ENCODE measurements at places on chromosomes 3 and 15.

GRCh38 chr3:43540624-43541023 lies 81.2 kb downstream of the ANO10 start:
- no peak for DNase-seq

DNA sequence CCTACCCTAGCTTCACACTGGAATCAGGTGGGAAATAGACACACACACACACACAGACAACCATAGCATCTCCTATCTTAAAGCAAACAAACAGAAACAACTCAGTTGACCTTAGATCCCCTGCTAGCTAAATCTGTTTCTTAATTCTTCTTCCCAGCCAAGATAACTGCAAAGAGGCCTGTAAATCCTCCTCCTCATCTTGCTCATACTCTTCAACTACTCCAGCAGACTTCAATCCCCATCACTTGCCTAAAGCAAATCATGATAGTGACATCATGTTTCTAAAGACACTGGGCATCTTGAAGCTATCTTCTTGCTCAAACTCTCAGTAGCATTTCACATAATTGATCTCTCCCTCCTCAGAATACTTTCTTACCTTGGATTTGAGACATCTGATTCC lies 303.0 kb downstream of the RBMS3 start:
- no peak for DNase-seq

- no peak for DNase-seq
Observed at GRCh38 chr3:11690863-11691766, 47.4 kb upstream of the VGLL4 start.

DNA sequence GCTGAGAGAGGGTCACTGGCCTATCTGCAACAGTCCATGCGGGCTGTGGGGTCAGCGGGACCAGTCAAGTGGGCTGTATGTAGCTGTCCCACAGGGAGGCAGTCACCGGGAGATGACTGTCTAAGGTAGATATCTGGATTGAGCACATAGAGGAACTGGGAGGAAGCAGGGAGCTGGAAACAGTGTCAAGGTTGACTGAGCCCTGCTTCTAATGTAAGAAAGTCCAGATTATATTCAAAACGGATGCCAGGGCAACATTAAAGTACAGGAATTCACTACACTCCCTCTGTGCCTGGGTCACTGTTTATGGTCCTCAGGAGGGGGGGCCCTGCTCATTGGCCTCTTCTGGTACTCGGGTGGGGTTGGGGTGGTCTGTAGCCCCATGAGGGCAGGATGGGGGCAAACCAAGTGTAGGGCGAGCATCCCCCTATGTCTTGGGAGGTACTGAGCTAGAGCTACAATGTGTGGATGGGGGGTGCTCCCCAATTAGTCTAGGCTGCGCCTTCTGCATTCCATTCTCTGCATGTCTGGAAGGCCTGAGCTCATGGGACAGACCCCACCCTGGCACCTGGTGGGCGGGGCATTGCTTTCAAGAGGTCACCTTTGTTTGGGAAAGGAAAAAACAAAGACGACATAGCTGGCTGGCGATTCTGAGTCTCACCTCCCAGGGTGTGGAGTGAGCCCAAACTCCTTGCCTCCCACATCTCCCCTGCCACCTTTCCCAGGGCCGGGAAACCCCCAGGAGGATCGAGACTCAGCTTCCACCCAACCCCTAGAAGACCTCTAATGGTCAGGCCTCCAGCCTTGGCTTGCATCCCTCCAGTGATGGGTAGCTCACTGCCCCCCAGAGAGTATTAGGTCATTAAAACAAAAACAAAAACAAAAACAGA lies 45.1 kb upstream of the C15orf39 start:
- no peak for DNase-seq

DNA sequence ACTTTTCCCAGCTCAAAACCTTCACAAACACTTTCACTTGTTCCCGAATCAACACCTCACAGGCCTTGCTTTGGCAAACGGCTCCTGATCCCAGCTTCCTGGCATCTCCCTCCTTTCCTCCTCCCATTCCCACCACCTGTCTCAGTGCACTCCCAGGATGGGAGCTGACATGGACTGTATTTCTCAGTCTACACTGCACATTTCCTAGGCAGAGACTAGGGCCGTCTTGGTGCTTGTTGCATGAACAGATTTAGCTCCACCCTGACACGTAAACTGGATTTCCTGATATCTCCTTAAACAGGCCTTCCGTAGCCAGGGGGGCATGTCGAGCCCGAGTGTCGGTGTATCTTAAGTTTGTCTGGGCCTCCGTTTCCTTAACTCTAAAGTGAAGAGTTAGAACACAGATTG lies 790 bp upstream of the WHAMM start:
- no peak for DNase-seq

DNA sequence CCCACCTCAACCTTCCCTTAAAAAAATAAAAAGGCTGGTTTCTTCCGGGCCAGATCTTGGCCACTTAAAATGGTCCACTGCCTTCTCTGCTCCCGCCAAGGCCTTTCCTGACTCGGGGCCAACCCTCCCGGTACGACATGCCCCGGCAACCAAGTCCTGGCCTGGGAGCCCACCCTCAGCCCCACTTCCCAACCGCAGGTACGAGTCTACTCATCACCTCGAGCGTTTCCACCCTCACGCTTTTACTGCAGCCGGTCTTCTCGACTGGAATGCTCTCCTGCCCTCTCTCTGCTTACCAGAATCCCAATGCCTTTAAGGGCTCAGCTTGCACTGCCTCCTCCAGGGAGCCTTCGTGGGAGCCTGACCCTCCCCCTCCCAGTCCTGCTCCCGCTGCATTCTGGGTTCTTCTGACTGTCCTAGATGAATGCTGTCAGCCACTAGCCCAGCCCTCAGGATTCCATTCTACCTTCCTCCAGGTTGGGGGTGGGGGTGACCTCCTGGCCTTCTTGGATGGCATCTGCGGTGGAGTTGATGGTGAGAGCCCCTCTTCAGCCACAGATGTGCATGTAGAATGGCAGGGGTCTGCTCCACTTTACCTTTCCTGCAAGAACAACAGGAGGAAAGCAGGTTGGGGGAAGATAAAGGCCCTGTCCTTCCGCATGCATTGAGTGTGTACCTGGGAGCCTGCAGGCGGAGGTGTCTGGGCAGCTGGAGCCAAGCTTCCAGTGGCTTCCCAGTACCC lies 1.1 kb upstream of the CSRNP1 start:
- no peak for DNase-seq

DNA sequence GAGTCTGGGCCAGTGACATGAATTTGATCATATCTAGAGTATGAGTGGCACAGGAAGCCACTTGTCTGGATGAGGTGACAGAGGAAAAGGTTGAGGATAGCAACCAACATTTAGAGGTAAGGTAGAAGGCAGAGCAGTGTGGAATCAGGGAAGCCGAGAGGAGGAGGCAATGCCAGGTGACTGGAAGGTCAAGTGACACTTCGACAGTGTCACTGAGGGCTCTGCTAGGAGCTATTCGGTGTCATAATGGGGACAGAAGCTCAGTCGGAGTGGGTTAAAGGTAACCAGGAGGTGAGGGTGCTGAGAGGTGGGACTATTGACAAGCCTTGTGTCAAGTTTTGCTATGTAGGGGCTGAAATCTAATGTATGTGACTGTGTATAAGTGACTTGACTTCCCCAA lies 56.7 kb downstream of the IGF1R start:
- DNase-seq, result no peak

- no peak for DNase-seq
Observed at GRCh38 chr3:56800130-56800831, 1.5 kb downstream of the ARHGEF3 start.

DNA sequence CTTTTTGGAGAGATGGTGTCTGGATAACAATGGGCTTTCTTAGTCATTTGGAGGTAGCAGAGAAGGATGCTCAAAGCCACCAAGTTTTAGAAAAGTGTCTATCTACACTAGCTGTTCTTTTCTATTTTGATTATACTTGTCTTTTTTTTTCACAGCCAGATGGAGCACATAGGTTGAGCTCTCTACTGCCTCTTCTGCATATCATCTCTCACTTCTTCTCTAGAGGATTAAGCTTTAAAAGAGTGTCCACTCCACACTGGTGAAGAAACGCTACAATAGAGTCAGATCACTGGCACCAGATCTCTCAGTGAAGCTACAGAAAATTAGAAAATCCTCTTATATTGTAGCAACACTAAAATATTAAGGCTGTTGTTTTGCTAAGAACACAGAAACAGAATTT lies 145.3 kb upstream of the MBNL1 start:
- no peak for DNase-seq

- no peak for DNase-seq
Observed at GRCh38 chr3:87053553-87053952, 62.6 kb upstream of the VGLL3 start.

DNA sequence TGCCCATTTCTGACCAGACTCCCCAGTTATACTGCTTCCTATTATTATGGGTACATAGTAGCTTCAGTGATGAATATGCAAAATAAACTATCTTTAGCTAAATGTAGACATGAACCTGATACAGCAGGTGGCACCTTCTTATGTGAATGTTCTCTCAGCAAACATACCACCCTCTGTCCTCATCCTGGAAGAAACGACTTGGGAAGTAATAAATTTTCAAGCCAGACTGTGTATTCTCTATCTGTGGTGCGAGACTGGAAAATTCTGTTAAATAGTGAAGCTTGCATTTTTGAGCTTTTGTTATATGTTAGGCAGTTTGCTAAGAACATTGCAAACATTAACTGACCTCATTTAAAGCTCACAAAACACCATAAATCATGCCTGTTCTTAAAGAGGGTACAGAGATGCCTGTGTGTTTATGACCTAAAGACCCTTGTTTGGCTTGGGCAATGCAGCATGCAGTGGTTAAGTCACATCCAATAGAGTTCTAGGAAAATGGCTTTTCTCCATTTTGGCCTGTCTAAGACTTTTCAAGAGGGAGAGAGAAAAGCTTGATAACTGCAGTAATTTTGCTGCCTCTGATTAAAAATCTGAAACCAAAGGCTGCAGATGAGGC lies 287.1 kb downstream of the NEK10 start:
- no peak for DNase-seq

- DNase-seq, result no peak
Observed at GRCh38 chr3:3165241-3165640, 14.2 kb downstream of the CRBN start.

DNA sequence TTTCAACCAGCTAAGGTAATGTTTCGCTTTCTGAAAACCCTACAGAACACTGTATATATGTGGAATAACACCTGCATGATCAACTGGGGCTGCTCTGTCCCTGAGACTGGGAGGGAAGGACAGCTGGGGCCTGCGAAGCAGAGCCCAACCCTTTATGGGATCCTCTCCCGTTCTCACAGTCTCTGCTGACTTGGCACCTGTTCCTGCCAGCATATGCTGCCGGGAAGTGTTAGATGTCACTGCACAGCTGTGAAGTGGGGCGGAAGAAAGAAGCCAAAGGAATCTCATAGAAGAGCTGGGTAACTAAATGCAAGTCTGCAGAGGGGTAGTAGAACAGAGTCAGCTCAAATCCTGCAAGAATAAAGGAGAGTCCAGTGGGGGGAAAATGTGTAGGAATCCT lies 29.6 kb downstream of the LRRC3B start:
- DNase-seq, result no peak

DNA sequence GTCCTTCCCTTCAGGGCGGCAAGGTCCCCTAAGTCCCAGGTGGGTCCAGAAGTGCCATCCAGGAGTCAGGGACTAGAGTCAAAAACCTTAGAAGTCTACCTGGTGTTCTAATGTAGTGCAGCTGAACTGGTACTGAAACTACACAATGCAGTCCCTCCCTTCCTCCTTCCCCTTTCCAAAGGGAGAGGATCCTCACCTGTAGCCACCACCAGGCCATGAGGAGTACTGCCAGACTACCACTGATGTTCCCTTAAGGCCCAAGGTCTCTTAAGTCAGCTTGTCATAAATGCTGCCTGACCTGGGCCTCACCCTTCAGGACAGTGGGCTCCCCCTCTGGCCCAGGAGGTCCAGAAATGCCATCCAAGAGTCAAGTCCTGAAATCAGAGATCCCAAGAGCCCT lies 98.9 kb downstream of the ULK4 start:
- DNase-seq, result no peak

- DNase-seq, result no peak
Observed at GRCh38 chr3:126792998-126793397, 89.0 kb downstream of the CHCHD6 start.

DNA sequence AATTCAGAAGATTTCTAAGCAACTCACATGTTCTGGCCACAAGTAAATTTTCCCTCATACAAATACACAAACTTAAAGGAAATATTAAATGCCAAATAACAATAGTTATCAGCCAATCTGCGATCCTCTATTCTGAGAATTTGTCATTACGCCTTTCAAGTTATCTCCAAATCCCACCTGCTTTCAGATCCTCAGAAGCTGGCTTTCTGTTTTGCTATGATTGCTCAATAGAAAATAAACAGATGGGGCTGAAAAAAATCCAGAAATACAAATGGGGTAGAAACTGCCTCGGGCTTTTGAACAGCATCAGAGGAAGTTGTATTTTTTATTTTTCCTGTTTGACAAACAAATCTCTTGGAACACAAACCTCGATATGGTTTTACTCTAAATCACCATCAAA lies 74.0 kb upstream of the CNTN4 start:
- no peak for DNase-seq

GRCh38 chr15:70281811-70282307 lies 184.1 kb upstream of the TLE3 start:
- no peak for DNase-seq

DNA sequence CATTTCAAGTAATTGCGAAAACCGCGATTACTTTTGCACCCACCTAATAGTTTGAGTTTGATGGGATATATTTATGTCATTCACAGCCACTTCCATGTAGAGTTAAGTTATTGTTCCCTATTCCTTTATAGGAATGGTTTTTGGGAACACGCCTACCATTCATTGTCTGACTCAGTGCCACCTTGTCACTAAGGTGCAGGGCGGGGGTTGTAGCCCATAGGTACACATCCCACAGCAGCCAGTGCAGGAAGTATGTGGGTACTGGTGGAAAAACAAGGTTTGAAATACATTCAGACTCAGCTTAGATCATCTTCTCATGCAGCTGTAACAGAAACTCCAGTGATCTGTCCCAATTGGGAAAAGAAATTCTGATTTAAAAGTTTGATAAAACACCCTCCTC lies 48.2 kb upstream of the CFAP161 start:
- DNase-seq, result no peak

- no peak for DNase-seq
Observed at GRCh38 chr15:37375519-37375918, 275.2 kb upstream of the MEIS2 start.

GRCh38 chr3:115381931-115382330 lies 234.8 kb upstream of the ZBTB20 start:
- no peak for DNase-seq

DNA sequence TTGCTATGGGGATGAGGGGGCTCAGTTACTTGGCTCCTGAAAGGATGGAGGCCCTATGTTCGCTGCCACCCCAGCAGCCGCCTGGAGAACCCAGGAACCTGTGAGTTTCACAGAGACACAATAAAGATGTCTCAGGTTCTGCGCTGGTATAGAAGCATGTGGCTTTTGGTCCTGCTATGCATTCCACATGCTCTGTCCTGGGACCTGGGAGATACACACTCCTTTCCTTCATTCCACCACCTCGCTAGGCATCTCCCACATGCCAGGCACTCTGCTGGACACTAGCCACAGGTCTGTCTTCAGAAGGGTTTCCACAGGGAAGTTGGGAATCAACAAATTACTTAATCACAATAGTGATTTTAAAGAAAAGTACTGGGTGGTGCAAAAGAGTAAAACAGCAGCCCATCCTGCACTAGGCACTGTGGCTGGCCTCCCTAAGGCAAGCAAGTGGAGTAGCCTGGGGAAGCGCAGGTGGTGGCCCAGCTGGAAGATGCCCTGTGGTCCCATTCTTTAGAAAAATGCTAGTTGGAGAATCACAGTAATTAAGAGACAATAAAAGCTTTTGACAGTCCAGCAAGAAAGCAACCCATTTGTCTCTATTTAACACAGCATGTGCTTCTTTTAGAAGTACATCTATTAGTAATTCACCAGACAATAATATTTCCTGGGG lies 408.9 kb upstream of the WNT5A start:
- DNase-seq, result no peak

GRCh38 chr15:100847194-100847593 lies 32.4 kb upstream of the ALDH1A3 start:
- DNase-seq, result no peak

- DNase-seq, result no peak
Observed at GRCh38 chr3:188686324-188686723, 485.4 kb upstream of the TPRG1 start.

Measured in RWPE2 (cell line).